ENCODE measurements at places on chromosomes 4 and X. TPM values are rescaled to one million over a fixed set of nuclear protein-coding genes. Genes with fewer than 3 reads are reported as not detected.

The SSX2 gene
- not detected for total RNA-seq

The UGT8 gene
- total RNA-seq = not detected

The TRIM2 gene
- 14.8 TPM for total RNA-seq

The ANXA10 gene
- not detected for total RNA-seq

The ERCC6L gene
- 16.9 TPM for total RNA-seq

The GAB1 gene
- 41.1 TPM for total RNA-seq

The HMGB3 gene
- total RNA-seq = 41.6 TPM

The CACNA1F gene
- total RNA-seq = not detected

The RAB39B gene
- total RNA-seq = not detected

The SPANXN4 gene
- total RNA-seq = not detected

The CUL4B gene
- 230 TPM for total RNA-seq

The MAGEB17 gene
- total RNA-seq = not detected

The MEPE gene
- total RNA-seq = not detected

The DMRTC1B gene
- not detected for total RNA-seq

The TMPRSS11F gene
- not detected for total RNA-seq

The IL9R gene
- total RNA-seq = not detected

The NSG1 gene
- 30.6 TPM for total RNA-seq

The TRIML1 gene
- not detected for total RNA-seq

The SLC6A14 gene
- not detected for total RNA-seq

The ZNF185 gene
- 29.1 TPM for total RNA-seq

The BRS3 gene
- total RNA-seq = not detected

The CFI gene
- 39.3 TPM for total RNA-seq

The MAOB gene
- total RNA-seq = not detected

The ADGRG2 gene
- total RNA-seq = not detected

The TMEM150C gene
- 3.1 TPM for total RNA-seq

The HADH gene
- 16.2 TPM for total RNA-seq

The F11 gene
- not detected for total RNA-seq

The PRDM8 gene
- total RNA-seq = 0.66 TPM

The SATL1 gene
- not detected for total RNA-seq

The POU3F4 gene
- not detected for total RNA-seq

The MAGEA3 gene
- not detected for total RNA-seq

The MUC7 gene
- not detected for total RNA-seq

The ZMAT1 gene
- 4.0 TPM for total RNA-seq

The ZCCHC4 gene
- 17.5 TPM for total RNA-seq
